ENCODE measurements at places on chromosomes 16 and 17.

DNA sequence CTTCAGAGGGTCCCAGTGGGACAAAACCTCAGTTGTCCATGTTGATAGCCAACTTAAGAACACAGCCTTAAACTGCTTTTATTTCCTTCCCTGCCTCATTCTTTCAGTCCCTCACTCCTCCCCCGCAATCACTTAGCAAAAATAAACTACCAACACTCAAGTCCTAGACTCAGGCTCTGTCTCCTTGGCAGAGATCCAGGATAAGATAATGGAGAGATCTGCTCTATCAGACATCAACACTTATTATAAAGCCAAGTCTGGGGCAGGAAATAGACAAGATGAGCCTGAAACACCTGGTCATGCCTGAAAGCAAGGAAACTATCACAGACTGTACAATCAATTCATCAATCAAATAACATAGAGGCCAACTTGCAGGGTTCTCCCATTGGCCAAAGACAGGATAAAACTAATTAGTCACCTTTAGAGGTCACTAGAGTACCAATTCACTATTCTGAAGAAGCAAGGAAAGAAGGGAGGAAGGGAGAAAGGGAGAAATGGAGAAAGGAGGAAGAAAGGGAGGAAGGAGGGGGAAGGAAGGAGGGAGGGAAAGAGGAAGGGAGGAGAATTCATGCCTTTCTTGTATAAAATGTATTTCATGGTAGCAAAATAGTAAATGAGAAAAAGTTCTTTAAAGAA is 15.7 kb downstream of the HYDIN start:
- DNase-seq, result no peak

- peak; percentile 8 for DNase-seq
These were observed 85.7 kb downstream of the NOG start for GRCh38 chr17:56679115-56679776.

- no peak for DNase-seq
These were observed 29.8 kb upstream of the CRYBA1 start for GRCh38 chr17:29216856-29217255.

DNA sequence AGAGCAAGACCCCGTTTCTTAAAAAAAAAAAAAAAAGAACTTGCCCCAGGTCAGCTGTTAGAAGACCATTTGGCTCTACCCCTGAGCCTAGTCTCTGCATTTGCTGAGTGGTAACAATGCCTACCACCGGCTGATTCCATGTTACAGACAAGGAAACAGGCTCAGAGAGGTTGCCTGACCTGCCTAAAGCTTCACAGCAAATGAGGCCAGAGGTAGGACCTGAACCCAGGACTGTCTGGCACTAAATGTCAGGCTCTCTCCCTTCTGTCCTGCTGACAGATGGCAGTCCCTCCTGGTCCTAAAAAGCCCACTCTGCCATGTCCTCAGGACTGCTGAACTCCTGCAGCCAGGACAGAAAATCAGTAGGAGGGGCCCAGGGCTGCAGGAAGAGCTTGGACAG is 5.8 kb downstream of the STX1B start:
- DNase-seq, result no peak

DNA sequence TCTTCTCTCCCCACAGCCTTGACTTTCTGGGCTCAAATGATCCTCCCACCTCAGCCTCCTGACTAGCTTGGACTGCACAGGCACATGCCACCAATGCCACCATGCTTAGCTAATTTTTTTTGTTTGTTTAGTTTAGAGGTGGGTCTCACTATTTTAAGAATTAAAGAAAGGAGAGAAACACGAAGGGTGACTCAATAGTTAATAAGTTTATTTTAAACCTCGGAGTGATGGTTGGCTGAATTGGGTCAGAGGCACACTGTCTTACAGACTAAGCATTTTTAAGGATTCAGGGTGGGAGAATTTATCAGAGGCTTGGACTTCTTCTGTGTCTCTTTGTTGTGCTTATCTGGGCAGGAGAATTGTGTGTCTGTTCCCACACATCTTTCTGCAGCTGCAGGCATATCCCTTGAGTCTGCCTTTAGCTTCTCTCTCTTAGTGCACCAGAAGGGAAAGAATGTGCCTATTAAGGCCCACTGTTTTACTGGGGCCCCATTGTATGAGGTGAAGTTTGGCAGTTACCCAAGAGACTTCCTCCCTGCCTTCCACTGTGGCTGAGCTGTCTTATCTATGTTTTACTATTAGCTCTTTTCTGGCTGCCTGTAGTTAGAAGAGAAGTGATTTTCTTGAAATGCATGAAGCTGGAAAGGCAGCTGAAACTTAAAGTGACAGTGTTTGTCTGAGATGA is 2172.0 kb downstream of the TP53TG3F start:
- DNase-seq, result no peak

DNA sequence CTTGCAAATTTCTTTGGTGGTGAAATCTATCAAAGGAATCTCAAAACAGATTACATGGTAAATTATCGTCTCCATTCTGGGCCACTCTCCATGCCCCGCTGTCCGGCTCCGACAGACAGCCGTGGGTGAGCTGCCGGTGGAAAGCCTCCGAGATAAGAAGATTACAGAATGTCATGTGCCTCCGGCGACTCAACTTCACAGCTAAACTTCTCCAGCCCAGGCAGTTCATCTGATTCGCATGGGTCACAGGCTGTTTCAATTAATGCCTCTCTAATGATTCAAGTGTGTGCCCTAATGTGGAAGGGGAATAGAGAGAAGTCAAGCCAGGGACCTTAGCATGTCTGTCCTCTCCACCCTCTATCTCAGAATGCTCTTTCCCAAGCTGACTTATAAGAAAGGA is 520.8 kb upstream of the ZFHX3 start:
- DNase-seq, result no peak

DNA sequence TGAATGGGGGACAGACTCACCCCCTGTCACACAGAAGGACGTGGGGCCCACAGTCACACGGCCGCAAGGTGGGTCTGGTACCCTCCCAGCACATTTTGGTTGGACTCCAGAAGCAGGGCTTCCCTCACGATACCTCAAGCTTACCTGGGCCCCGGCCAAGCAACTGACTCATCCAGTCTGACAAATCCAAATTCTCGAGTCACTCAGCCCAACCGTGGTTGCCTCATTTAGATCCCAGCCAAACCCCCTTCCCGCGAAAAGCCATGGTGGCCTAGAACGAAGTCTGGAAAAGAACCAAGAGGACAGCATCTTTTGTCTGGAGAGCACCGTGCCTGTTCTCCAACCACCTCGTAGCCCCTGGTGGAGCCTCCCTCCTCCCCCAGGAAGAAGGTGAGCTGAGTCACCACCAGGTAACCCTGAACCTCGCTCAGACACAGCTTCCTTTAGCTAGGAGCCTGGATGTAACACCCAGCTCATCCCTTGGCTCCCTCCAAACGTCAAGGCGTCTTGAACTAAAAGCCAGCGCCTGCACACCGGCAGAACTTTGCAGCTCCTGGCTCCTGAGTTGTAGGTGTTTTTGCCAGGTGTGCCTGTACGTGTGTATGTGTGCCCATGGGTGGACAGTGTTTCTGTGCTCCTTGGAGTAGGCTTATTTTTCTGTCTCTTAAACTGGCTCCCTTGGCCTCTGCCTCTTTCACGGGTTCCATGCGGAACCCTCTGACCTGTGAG is 78.9 kb downstream of the CMIP start:
- peak; percentile 9 for DNase-seq

DNA sequence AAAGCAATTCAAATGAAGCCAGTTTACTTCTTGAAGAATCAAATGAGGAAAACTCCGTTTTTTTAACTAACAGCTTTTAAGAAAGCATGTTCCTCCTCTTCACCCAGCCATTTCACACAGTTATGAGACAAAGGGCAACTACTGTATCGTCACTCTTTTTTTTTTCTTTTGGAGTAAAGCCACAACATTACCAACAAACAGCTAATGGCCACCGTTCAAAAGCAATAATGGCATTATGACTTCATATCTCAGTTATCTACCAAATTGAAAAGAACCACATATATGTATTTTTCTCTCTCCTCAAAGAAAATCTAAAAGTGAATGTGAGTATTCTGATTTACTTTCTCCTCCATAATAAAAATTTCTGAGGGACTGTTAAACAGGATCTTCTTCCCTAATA is 14.5 kb downstream of the GRB2 start:
- no peak for DNase-seq

GRCh38 chr17:14427900-14428647 is 127.2 kb downstream of the HS3ST3B1 start:
- DNase-seq, result no peak

DNA sequence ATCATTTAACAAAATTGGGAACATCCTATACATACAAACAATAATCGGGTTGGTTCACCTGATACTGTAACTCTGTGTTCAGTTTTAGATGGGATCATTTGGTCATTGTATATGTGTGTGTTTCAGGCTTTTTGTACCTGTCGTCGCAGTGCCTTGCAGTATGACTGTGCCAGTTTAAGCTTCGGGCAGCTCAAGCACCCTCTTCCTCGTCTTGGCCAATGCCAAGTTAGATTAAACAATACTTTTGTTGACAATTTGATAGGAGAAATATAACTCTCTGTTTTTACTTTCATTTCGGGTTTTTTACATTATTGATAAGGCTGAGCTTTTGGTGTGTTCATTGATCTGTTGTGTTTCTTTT is 37.0 kb upstream of the ARHGAP17 start:
- no peak for DNase-seq

DNA sequence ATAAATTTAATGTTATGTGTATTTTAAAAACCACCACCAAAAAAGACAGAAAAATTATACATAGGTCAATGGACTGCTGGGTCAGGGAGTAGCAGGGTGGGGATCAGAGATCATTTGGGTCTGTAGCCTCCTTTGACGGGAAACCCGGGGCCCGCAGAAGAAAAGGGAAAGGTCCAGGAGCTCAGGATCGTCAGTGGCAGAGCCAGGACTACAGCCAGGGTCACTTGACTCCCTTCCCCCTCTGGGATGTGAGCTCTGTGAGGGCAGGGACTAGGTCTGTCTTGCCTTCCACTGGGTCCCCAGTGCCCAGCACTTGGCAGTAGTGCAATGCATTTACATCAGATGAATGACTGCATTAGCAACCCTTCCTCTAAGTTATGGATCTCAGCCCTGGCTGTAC is 62.1 kb downstream of the TOM1L2 start:
- no peak for DNase-seq

GRCh38 chr17:74274709-74275340 is 791 bp downstream of the DNAI2 start:
- DNase-seq, result no peak

DNA sequence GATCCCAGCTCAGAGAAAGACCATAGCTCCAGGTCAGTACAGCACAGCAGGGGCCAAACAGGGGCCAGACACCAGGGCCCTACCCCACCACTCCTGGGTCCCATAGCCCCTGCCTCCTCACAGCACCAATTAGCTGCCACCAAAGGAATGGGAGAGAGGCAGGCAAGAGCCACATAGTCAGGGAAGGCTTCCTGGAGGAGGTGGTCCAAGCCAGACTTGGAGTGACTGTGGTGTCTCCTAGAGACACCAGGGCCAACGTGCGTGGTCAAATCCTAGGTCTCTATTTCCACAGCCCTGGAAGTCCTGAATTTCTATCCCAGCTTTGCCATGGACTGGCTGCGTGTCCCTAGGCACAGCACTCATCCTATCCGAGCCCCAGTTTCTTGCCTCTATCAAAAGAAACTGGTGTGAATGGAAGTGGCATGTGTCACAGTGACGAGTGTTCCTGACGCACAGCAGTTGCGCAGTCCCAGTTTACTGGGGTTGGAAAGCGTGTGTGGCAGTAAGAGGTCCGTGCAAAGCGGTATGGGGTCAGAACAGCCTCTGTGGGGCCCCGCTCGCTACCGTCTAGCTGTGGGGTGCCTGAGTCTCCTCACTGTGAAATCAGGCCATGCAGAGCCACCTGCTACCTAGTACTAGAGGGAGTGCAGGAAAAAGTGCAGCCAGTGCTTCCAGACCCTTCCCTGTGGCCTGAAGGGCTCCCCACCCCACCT is 23.5 kb downstream of the KCNJ12 start:
- DNase-seq, result no peak
